Activated CD4-positive, alpha-beta T cell treated with anti-CD3 and anti-CD28 coated beads for 4 hours (primary cell): ENCODE measurements at places on chromosomes 16 and 17.
A peak's percentile ranks its signal among the peaks of the same experiment; 100 is the strongest.

GRCh38 chr16:2970563-2970962 lies 1.4 kb downstream of the PAQR4 start:
- no peak for DNase-seq

DNA sequence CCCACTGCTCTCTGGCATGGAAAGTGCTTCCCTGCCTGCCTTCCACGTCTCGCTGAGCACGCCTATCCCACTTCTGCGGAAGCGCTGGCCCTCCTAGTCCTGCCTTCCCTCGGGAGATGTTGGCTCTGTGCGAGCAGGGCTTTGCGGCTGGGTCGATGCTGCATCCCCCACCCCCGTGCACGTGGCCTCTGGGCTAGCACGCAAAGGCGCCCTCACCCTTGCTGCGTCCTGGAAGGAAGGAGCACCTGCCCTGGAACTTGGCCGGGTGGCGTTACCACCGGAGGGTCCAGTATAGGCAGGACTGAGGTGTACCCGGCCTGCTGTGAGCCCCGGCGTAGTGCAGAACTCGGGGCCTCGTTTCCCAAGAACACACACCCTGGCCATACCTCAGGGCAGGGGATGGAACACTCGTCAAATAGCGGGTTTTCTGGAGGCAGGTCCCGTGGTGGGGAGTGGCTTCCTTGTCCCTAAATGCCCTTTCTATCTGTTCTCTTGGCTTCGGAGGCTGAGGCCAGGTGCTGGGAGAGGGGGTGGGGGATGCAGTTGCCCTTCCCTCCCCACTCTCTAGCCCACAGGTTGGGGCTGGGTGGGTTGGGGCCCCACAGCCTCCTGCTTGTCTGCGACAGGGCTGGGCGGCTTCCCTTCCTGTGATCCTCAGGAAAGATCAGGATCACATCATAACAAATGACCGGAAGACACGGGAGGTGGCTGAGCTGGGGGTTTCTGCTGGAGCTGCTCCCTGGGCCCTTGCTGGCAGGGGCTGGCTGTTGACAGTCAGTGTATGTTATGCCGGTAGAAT lies 17.4 kb downstream of the BAIAP2 start:
- no peak for DNase-seq

DNA sequence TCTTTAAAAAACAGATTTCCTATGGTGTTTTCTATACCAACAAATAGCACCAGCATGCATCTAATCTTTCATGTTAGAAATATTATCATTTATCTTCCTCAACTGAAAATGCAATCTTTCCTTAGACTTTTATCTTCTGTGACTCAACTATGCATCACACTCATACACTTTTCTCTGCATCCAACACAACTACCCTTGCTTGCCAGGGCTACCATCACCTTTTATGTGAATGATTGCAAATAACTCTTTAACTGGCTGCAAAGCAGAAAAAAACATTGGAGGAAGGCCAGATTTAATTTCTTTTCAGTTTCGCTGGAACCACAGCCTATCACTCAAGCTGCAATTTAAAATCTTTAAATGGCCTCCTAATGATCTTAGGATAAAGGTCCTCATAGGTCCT lies 212.9 kb downstream of the CDH8 start:
- no peak for DNase-seq

DNA sequence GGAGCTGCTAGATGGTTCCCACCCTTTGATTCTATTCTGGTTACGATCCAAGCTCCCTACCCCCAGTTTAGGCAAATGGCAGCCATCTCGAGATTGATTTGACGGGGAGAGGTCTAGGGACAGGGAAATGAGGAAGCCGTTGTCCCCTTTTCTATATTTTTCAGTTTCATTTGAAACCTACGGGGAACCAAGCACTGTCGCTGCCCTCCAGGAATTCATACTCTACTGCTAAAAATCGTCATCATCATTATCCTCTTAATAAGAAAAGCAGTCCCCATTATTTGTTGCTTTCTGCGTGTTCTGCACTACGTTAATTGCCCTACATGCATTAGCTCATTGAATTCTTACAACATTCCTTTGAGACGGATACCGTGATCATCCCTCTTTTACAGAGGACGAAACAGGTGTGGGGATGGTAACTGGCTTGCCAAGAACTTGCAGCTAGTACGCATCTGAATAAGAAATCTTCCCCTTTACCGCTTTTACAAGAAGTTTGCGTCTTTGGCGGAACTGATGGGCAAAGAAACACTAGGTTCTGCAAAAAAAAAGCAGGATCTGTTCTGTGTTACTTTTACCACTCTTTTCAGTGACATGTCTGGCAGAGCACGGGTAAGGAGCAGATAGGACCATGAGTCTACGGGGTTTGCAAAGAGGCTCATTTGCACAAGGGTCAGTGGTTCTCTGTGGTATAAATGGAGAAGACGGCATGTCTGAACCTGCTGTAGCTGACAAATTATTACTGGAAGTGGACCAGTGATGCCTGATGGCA lies 1.1 kb downstream of the CCP110 start:
- DNase-seq: no peak

DNA sequence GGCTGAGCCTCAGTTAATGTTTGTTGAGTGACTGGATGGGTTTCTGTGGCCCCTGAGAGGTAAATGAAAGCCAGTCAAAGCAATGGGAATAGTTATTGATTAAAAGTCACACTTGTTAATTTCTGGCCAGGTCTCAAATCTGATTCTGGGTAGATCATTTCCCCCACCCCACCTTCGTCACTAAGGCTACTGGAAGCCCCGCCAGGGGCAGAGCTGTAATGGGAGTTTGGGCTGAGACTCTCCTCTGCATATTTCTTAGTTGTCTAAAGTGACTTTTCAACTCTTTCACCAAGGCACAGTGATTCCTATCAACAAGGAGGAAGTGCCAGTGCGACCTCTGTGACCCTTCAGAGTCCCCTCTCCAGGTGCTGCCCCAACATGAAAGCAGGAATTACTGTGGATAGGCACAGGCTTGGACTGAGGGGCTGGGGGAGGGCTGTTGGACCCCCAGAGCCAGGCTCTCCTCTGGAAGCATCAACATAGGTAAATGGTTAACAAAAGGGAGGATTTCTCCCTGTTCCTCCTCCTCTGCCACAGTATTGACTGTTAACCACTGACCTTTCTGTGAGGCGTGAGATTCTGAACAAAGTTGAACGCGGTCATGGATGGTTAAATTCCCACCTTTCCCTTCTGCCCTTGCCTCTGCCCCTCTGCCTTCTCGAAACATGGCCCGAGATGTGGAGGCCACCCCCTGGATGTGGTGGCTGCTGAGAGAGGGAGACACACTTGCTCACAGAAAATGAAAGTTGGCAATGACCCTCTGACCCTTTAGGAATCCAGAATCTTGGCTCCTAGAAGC lies 20.8 kb upstream of the TBX2 start:
- no peak for DNase-seq

- DNase-seq: peak; percentile 10
Measured at GRCh38 chr17:35947156-35947585, 3.7 kb upstream of the LYZL6 start.

- peak; percentile 54 for DNase-seq
Measured at GRCh38 chr16:30659507-30660423, 1.5 kb downstream of the FBRS start.

GRCh38 chr17:32960815-32961214 lies 30.8 kb upstream of the SPACA3 start:
- no peak for DNase-seq

DNA sequence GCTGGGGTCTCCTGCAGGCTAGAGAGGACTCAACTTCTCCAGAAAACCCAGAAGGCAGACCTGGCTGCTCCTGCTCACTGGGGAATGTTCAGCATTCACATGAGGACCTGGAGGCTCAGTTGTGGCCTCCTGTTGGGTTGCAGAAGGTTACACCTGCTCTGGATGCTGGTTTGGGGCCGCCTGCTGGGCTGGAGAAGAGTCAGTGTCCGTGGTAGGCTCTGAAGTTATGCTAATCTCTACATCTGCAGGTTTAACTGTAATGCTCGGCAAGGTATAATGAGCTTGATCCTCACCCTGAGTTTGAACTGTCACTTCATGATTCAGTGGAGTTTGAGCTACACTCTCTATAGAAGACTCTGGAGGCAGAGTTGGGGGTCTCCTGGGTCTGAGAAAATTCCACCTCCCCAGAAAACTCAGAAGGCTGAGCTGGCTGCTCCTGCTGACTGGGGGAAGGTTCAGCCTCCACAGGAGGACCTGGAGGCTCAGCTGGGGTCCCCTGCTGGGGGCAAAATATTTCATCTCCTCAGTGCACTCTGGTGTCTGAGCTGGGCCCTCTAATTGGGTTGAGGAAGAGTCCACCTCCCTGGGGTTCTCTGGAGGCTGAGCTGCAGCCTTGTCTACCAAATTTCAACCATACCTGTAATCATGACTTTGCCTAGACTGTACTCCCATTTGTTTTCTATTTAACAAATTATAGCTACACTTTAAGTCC lies 23.5 kb downstream of the RDM1 start:
- no peak for DNase-seq
